ENCODE measurements at places on chromosomes 5 and 9.

DNA sequence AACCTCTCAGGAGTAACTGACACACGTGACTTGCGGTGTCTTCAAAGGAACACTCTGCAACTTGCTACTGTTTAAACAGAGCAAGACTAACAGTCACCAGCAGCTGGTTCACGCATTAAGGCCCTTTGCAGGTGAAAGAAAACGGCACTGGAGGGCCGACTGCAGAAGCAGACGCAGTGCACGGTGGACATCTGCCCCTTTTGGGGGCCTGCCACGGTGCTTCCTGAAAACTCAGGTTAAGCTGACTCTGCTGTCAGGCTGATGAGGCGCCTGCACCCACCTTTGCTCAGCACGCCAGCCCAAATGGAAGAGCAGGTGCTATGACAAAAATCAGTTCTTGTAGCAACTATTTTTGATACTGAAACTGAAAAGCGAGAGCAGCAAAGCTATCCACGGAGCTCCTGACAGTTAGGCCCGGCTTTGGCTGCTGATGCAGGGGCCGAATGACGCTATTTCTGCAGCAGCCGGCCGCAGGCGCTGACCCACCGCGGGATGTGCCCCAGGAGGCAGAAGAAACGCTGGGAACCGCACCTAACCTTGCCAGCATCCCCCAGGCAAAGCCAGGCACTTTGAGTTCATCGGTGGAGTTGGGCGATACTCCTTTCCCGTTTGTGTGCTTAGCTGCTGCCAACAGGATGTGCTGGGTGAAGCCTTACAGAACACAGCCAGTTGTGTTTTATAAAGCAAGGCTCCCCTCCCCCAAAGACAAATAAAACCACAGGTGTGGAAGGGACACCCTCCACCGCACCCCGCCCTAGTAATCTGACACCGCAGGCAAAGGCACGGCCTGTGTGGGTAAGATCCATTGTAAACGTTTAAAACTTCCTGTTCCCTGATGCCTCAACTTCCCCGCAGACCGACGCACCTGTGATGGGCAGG, 21.1 kb upstream of the TERT start:
- DNase-seq, result no peak

- DNase-seq, result no peak
Observed at GRCh38 chr5:145775893-145776444, 59.2 kb downstream of the PRELID2 start.

DNA sequence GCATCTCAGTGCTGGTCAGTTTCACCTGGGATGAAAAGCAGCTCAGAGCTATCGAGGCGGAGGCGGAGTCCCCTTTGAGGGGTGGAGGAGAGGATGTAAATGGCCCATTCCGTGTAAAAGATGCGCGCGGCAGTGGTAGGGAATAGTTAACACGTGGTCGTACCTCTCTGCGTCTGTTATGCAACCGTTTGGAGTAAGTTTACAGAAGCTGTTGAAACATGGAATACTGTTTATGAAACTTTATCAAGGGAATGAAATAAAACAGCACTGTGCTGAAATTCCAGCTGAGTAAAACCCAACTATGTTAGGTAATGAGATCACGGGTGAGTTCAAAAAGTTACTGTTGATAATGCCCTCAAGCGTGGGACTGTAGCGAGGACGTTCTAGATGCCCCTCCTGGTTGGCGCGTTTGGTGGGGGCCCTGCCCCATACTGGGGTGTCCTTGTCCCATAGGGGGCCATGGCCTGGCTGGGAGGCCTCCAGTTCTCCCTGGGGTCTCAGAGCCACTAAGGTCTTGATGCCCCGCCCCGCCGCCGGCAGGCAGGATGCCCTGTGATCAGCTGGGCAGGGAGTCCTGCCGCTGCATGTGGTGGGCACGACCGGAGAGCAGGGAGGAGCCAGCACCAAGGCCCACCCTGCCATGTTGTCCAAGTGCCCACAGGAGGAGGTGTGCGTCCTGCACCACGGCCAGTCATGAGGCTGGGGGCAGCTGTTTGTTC, 90.9 kb downstream of the COL5A1 start:
- no peak for DNase-seq

DNA sequence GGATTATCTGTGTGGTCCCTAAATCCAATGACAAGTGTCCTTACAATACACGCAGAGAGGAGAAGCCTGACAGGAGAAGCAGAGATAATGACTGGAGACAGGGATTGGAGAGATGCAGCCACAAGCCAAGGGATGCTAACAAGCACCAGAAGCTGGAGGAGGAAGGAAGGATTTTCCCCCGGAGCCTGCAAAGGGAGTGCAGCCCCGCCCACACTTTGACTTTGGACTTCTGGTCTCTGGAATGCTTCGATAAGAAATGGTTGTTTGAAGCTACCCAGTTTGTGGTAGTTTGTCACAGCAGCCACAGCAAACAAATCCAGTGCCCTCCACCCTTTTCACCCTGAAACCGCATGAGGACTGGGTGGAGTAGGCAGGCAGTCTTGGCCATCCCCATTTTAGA, 77.2 kb upstream of the BOD1 start:
- DNase-seq, result no peak

DNA sequence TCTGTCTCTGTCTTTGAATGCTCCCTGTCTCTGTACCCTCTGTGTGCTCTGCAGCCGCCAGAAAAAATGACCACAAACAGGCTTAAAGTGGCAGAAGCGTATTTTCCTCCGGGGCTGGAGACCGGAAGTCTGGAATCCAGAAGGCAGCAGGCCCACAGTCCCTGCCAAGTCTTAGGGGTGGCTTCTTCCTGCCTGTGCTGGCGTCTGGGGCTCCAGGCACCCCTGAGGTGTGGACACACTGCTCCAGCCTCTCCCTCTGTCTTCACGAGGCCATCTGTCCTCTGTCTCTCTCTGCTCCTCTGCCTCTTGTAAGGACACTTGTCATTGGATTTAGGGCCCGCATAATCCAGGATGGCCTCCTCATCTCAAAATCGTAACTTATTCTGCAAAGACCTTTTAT, 298.4 kb upstream of the IRX4 start:
- DNase-seq, result no peak

- no peak for DNase-seq
Observed at GRCh38 chr5:179217356-179217755, 127.9 kb downstream of the ADAMTS2 start.

DNA sequence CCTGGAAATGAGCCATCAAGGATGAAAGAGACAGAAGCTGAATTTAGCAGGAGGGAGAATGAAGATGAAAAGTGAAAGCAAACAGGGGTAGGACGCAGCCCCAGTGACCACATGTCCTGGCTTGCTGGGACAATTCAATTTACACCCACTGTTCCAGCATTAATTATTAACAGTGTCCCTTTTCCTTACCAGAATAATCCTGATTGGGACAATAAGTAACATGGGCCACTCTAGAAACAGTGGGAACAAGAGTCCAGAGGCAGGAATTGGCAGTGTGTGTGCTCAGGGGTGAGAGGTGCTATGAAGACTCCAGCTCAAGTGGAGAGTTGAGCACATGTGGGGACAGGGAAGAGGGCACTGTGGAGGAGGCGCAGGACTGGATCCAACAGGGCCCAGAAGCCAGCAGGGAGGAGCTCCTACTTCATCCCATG, 147.1 kb downstream of the C5orf15 start:
- no peak for DNase-seq

DNA sequence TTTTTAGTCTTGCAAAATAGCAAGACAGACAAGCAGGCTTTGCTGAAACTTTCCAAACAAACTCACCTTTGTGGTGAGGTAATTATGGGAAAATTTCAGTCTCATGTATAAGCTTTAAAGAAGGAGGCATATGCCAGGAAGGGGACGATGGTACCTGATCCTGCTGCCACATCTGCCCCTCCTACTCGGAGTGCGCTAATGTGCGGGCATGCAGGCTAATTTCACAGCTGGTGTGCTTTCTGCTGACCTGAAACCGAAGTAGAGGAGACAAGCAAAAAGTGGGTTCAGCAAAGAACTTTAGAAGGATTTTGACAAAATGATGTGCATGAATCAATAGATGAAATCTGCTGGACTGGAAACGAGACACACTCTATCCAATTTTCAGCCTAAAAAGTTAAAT, 117.1 kb upstream of the IRX4 start:
- no peak for DNase-seq

All from stimulated activated CD4-positive, alpha-beta T cell treated with anti-CD3 and anti-CD28 coated beads, Interleukin-1b, Interleukin-23, amount 100 ng/mL, for 1 hour (primary cell).